ENCODE measurements at places on chromosomes 5 and 9. TPM values are rescaled to one million over a fixed set of nuclear protein-coding genes. Genes with fewer than 3 reads are reported as not detected.

ESM1 gene
- not detected for total RNA-seq

DNA sequence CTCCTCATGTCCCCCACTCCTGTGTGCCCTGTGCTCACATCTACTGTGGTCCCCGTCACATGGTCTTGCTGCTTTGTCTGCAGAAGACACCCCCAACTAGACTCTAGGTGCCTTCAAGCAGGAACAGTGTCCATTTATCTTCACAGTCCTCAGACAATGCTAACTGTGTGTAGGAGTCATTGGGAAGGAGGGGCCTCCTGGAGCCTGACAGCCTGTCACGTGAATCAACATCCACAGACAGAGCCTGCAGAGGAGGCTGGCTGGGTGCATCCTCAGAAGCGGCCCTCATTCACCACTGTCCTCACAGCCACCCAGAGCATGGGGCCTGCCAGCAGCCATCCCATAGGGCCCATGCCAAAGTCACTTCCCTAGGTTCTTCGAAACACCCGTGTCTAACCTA lies 98.7 kb downstream of the MED10 start:
- DNase-seq = no peak

CCDC183 gene
- total RNA-seq = 1.9 TPM

- no peak for DNase-seq
Observed at GRCh38 chr9:129331493-129331765, 153.4 kb upstream of the IER5L start.

DNA sequence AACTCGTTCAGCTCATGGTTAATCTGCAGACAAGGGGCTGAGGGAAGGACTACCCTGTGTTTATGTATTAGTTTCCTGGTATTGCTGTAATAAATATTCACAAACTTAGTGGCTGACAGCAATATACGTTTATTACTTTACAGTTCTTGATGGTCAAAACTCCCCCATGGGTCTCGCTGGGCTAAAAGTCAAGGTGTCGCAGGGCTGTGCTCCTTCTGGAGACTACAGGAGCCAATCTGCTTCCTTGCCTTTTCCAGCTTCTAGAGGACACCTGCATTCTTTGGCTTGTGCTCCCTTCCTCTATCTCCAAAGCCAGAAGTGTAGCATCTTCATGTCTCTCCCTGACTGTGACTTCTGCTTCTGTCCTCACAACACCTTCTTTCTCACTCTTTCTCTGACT lies 653.8 kb upstream of the RIOK2 start:
- no peak for DNase-seq

DNA sequence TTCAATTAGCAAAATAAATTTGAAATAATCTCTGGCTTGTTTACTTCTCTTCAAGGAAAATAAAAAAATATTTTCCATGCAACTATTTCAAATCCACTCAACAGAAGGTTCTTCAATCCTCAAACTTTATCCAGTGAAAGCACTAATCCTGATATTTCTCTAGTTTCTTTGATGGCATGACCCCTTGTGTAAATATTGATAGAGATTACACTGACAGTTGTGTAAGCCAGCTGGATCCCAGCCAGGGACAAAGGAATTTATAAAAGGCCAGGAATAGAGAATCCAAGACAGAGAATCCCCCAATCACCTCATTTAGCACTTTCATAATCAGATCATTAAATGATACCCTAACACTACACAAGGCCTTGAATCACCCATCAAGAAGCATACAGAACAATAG lies 135.2 kb downstream of the GNA14 start:
- DNase-seq = no peak

DNA sequence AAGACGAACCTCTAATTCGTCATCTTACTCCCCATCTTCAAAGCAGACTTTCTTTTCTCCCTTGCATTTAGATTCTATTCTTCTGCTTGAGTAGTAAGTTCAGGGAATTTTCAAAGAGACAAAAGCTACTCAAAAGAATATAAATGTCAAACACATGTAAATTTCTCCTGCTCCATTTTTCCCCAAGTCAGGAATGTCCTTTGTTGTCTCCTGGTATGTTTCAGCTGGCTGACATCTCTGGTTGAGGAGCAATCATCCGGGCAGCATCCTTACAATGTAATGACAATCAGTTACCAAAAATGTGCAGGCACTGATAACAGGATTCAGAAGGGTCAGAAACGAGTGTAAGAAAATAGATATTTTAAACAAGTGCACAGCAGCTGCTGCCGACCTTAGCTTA lies 47.6 kb upstream of the PPP1R2B start:
- no peak for DNase-seq

DNA sequence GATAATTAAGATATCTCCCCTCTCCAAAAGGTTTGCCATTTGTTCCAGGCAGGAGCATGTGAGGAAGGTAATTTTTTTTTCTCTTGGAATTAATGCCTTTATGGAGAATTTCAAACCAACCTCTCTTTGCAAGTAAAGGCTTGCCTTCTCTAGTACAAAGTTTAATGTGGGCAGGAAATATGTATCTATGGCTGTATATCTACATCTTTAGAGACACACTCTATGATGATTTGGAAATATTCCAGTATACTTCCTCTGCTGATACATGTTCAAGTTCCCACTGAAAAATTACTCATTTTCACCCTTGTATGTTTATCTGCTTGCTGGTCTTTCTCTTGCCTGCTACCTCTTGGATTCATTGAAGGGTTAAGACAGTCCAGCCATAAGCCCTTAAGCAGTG lies 83.5 kb upstream of the SEMA6A start:
- no peak for DNase-seq

GRCh38 chr5:87246061-87246460 lies 21.6 kb upstream of the RASA1 start:
- no peak for DNase-seq

DNA sequence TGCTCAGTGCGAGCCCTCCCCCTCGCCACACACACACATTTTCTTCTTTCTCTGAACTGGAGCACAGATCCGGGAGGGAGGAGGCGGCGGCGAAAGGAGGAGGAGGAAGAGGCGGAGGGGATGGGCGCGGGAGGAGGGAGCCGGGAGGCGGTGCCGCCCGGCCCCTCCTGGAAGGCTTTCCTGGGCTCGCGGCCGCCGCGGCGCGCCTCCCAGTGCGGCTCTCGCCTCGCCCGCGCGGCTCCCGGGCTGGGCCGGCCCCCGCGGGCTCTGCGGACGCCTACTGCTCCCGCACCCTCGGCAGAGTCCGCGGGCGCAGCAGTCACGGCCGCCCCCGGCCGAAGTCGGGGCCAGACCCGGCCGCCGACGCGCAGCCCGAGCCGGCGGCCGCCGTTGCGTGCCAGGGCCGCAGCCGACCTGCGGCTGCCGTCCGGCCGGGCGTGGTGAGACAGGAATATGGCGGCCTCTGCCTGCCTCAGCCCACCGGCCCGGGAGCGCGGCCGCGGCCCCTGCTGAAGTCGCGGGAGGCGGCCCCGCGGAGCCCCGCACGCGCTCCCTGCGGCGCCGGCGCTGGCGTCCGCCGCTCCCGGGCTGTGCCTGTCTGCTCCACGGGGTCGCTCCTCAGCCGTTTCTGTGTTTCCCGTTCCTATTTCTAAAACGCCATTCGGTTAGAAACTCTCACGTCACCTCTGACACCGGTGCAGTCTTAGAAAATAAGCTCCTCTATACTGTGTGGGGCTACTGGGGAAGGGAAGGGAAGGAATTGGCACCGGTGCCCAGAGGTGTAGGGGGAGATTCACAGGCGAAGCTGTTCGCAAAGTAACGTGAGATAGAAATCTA lies 500 bp upstream of the GNAQ start:
- DNase-seq = peak; percentile 98

GRCh38 chr9:5900622-5901021 lies 9.9 kb downstream of the MLANA start:
- no peak for DNase-seq

- no peak for DNase-seq
Observed at GRCh38 chr9:89729954-89730530, 125.2 kb downstream of the GADD45G start.

GRCh38 chr9:129170229-129170628 lies 7.8 kb downstream of the IER5L start:
- no peak for DNase-seq

- no peak for DNase-seq
Observed at GRCh38 chr9:38274800-38275199, 117.7 kb upstream of the ALDH1B1 start.

DNA sequence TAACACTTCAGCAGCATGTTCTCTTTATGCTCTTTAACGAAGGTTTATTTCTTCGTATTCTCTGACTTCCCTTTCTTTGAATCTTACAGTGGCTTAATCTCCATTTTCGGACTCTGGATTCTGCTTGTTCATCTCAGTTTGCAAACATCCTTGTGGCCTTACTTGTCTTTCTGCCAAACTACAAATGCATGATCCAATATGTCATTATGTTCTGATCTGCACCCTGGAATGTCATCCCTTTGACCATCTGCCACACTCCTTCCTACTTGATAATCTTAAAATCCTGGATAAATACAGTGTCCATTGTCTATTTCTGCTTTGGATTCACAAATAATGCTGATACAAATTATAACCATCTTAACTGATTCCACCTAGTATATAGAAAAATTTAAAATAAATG lies 499.2 kb downstream of the CDH18 start:
- no peak for DNase-seq

- no peak for DNase-seq
Observed at GRCh38 chr5:142935014-142935413, 164.8 kb downstream of the ARHGAP26 start.

- DNase-seq = no peak
Observed at GRCh38 chr9:10015755-10016154, 597.0 kb downstream of the PTPRD start.

ANKRD55 gene
- 0.32 TPM for total RNA-seq

DNA sequence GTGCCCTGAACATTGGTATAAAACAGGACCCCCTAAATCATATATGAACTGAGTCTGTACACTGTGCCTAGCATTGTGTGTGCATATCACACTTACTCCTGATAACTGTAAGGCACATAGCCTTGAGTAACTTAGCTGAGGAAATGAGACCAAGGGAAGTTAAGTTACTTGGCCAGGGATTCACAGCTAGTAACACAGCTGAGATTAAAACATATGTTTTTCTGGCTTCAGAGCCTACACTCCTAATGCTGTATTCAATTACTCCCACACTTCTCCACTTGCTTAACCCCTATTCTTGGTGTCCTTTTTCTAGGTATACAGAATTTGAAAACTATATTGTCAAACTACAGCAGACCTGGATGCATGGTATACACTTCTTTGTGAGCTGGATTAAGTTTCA lies 12.8 kb downstream of the GHR start:
- DNase-seq = no peak

DNA sequence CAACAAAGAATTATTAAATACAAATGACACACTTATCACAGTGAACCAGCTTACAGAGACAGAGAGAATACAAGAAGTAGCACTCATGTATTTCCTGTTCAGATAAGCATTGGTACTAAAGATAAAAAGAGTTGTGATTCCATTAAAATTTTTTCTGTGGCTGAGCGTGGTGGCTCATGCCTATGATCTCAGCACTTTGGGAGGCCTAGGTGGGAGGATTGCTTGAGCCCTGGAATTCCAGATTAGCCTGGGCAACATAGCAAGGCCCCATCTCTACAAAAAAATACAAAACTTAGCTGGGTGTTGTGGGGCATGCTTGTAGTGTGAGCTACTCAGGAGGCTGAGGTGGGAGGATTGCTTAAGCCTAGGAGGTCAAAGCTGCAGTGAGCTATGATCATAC lies 32.9 kb downstream of the FCHO2 start:
- DNase-seq = no peak

DNA sequence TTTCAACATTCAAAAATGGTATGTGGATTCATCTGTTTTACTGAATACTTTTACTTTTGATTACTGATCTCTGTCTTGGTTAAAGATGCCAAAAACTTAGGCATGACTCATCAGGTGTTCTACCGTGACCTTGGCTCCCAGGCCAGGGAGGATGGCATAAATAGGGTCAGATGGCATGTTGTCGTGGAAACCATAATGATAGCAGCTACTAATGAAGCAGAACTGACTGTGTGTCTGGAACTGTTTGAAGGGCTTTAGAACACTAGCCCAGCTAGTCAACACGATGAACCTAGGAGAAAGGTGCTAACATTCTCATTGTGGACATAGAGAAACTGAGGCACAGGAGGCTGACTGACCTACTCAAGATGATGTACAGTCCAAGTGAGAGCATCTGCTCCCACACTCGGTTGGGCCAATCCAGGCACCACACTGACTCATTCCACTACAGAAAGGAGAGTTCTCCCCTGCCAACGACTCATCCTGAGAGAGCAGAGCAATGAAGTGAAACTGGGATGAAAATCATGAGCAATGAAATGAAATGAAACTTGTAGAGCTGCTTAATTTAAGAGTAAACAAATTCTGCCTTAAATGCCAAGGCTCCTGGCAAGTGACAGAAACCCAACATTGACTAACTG lies 116.0 kb downstream of the TENT4A start:
- DNase-seq = no peak

ECM2 gene
- 2.4 TPM for total RNA-seq

GRCh38 chr5:33439905-33440481 lies 772 bp upstream of the TARS1 start:
- no peak for DNase-seq

PCDHB6 gene
- total RNA-seq = not detected

ARL10 gene
- 11.6 TPM for total RNA-seq

DNA sequence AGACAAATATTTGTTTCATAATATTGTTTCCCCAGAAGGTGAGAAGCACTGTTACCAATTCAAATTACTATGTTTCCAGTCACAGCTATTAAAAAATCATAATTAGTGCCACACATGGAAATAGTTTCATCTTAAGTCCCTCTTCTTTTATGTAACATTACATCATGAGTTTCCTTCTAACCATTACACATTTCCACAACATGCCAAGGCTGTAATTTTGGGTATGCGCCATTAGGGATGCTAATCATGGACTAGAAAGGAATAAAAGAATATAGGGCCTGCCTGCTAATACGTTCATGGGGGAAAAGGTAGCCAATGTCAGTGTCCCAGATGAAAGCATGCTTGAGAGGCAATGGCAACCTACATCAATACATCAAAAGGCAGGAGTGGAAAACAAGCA lies 142.5 kb upstream of the LPAR1 start:
- no peak for DNase-seq

DNA sequence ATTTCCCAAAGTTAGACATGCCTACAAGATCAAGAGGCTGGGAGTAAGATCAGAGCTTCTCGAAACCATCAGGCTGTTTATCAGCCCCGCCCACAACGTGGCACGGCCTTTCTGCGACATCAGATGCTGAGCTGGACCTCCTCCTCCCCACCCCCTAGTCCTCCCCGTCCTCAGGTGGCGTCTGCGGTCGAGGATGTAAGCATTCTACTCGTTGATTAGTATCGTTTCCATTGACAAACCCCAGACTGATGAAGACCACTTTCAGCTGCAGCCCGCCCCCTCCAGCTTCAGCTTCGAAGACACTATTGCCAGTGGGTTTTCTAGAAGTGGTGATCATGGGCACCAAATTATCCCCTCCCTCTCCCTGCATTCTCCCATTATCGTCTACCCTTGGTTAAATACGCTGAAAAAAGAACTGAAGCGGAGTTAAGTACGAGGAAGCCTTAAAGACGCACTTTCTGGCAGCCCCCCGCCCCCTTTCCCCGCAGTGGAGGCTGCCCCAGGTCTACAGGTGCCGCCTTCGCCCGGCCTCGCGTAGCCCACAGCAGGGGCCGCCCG lies 1.1 kb downstream of the PPIC start:
- no peak for DNase-seq

- DNase-seq = no peak
Observed at GRCh38 chr9:2469681-2470221, 151.8 kb upstream of the VLDLR start.

GRCh38 chr9:22413884-22414283 lies 32.7 kb upstream of the DMRTA1 start:
- no peak for DNase-seq
